ENCODE measurements at places on chromosomes 4 and X.

- no peak for DNase-seq
Measured at GRCh38 chrX:130120321-130120731, 10.0 kb upstream of the ELF4 start.

DNA sequence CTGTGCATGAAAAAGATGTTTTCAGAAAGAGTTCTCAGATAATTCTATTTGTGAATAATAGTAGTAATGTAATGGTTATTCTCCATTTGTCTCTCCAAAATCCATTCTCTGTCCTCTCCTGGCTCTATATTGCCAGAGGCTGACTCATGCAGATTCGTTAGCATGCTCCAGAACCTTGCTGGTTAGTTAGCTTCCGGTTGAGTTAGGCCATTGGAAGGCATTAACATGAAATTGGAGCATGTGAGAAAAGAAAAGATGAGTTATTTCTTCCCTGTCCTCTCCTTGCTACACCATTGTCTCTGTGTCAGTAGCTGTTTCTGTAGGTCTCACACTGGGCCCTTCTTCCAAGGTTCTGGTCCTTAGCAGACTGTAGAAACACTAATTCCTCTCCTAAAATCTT is 23.5 kb upstream of the PRDM8 start:
- DNase-seq, result no peak

- no peak for DNase-seq
Measured at GRCh38 chr4:168501407-168501806, 4.6 kb downstream of the PALLD start.

- no peak for DNase-seq
Measured at GRCh38 chr4:73725985-73726384, 14.4 kb upstream of the CXCL8 start.

GRCh38 chr4:99593781-99594641 is 19.4 kb downstream of the MTTP start:
- no peak for DNase-seq

DNA sequence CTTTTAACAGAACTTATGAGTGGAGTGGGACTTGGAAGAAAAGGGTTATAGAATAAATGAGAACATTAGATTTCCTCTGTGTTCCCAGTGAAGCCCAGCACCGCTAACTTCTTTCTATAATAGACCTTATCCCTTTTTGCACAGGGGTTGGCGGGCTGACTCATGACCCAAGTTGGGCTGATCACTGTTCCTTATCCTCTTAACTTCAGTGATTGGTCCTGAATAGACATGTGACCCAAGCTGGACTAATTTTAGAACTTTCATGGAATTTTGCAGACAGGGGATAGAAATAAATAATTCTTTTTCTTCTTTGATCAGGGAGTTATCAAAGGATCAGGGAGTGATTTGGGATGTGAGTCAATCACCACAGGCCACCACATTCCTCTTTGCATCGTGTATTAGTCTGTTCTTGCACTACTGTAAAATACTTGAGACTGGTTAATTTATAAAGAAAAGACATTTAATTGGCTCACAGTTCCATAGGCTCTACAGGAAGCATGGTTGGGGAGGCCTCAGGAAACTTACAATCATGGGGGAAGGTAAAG is 75.9 kb downstream of the UCHL1 start:
- no peak for DNase-seq

DNA sequence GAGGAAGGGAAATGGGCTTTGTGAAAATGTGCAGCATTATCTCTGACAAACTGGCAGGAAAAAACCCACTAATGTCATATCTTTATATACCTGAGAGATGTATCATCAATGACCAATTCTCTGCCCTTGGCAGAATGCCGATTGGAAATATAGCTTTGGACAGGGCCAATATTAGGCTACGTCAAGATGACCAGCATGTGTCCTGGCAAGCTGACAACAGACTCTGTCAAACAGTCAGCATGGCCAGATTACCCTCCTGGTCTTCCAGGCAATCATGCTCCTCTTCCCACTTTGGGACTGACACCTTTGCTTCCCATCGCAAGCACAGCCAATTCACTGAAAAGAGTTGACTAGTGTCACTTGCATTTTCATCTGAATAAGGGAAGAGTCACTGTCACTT is 57.0 kb downstream of the SORBS2 start:
- no peak for DNase-seq

- DNase-seq, result peak; percentile 76
Measured at GRCh38 chr4:159175085-159175988, 72.5 kb downstream of the RAPGEF2 start.

DNA sequence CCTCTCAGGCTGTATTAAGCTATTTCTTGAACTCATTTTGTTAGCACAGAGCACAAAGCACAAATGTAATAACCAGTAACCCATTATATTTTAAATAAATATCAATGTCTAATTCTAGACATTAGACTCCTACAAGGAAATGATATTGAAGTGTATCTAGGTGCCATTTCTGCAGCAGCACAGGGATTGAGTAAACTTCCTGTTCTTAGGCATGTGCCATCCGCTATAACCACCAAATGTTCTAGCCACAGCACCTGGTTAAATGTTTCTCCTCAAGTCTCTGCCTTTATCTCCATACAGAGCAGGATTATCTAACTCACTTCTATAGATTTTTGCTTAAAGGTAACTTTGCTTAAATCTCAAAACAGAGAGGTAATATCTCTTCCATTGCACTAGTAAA is 51.4 kb downstream of the SGMS2 start:
- no peak for DNase-seq

DNA sequence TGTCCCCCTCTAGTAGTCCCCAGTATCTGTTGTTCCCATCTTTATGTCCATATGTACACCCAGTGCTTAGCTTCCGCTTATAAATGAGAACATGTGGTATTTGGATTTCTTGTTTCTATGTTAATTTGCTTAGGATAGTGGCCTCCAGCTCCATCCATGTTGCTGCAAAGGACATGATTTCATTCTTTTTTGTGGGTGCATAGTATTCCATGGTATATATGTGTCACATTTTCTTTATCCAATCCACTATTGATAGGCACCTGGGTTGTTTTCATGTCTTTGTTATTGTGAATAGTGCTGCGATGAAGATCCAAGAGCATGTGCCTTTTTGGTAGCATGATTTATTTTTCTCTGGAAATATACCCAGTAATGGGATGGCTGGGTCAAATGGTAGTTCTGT is 6.3 kb downstream of the RAP1GDS1 start:
- no peak for DNase-seq

Data from CD4-positive, alpha-beta T cell treated with Interleukin-15 for 4 hours (primary cell).